ENCODE measurements at places on chromosomes 2 and 18. TPM values are rescaled to one million over a fixed set of nuclear protein-coding genes. Genes with fewer than 3 reads are reported as not detected.

DNA sequence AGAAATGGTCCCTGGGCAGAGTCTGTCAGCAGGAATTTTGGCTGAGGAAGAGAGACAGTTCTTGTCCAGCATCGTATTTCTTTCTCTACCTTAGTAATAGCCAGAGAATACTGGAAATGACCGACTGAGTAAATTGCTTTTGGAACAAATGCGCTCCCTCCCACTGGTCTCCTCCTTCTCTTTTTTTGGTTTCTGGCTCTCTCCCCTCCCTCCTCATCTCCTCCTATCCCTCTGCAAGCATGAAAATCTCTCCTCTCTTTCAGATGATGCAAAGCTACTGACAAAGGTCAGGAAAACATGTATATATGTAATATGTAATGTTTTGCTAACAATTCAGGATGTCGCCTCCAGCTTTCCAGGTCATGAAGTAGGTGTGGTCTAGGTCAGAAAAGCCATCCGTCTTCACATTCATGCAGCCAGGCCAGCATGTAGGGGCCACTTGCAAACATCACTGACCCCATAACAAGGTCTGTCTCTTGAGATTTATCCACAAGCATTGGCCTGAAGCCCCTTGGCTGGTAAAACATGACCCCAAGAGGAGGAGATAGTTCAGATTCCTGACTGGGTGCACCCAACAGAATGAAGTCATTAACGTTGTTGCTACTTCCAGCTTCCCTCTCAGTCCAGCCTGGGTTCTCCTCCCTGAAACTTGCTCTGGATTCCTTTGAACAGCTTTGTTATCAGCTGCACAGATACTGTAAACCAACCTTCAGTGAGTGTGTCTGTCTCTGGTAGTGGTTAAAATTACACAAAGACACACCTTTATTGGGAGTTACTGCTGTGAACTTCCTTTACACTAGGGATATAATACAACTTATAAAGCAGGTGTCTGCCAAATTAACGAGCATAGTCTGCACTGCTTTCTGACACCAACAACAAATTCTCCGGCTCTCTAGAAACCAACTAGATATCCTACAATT lies 864.4 kb upstream of the KLHL29 start:
- DNase-seq: no peak

DNA sequence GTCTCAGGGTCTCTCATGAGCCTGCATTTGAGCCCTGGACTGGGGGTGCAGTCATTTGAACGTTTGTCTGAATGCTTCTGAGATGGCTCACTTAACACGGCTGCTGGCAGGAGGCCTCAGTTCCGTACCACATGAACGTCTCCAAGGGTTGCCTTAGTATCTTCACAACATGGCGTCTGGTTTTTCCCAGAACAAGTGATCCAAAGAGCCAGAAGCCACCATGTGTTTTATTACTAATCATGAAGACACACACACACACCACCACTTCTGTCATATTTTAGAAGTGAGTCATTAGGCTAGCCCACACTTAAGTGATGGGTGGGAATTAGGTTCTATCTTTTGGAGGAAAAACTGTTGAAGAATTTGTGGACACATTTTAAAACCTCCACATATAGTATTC lies 15.0 kb upstream of the MYO1B start:
- no peak for DNase-seq

- no peak for DNase-seq
Measured at GRCh38 chr18:54134053-54134452, 90.4 kb downstream of the MBD2 start.

- DNase-seq: no peak
Measured at GRCh38 chr2:182259629-182260150, 167.1 kb downstream of the PDE1A start.

DNA sequence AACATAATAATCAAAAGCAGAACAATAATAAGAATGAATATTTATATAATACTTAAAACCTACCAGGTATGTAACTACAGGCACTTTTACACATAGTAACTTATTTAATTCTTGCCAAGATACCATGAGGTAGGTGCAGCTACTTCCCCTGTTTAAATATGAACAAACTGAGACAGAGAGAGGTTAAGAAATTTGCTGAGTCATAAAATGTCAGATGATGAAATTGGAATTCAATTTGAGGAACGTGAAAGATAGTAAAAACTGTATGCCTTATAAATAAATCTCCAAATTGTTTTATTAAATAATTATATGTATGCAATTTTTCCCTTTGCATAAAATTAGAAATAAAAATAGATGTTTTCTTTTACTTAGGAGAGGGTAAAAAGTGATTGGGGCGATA lies 1103.3 kb upstream of the NRXN1 start:
- no peak for DNase-seq

DNA sequence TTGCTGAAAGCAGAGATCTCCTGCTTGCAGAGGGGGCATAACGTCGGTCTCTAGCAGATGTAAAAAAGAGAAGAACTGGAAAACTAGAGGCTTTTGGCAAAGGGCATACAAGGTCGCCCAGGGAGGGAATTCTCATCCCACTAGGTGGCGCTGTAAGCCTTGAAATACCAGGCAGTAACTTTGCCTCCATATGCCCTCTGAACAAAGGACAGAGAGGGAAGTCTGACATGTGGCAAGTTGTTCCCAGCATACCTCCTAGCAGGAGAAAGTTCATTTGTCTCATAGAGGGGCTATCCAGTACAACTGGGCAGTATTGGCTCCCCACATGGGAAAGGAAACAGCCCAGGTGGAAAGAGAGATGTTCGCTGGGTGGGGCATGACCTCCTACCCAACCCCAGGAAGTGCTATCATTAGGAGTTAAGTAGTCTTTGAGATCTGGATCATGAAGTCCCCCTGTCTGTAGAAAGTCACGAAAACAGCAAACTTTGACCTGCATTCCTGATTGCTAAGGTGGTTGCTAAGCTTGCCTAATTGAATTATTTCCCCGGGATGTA lies 39.9 kb downstream of the STK17B start:
- no peak for DNase-seq

GRCh38 chr2:18959952-18960717 lies 370.8 kb upstream of the NT5C1B start:
- no peak for DNase-seq

Gene DCDC2C
- not detected for total RNA-seq

Gene POTEI
- total RNA-seq: 0.60 TPM

Gene PFN4
- total RNA-seq: 1.4 TPM

Data from ovary (tissue), 10 donors.